Activated CD4-positive, alpha-beta T cell treated with anti-CD3 and anti-CD28 coated beads, Interleukin-2, amount 50 U/mL, for 24 hours (primary cell): ENCODE measurements at places on chromosomes 16 and 17.
A peak's percentile ranks its signal among the peaks of the same experiment; 100 is the strongest.

- no peak for DNase-seq
Observed at GRCh38 chr16:64910356-64910755, 211.5 kb downstream of the CDH11 start.

GRCh38 chr16:67549240-67549639, 13.1 kb upstream of the CTCF start:
- no peak for DNase-seq

DNA sequence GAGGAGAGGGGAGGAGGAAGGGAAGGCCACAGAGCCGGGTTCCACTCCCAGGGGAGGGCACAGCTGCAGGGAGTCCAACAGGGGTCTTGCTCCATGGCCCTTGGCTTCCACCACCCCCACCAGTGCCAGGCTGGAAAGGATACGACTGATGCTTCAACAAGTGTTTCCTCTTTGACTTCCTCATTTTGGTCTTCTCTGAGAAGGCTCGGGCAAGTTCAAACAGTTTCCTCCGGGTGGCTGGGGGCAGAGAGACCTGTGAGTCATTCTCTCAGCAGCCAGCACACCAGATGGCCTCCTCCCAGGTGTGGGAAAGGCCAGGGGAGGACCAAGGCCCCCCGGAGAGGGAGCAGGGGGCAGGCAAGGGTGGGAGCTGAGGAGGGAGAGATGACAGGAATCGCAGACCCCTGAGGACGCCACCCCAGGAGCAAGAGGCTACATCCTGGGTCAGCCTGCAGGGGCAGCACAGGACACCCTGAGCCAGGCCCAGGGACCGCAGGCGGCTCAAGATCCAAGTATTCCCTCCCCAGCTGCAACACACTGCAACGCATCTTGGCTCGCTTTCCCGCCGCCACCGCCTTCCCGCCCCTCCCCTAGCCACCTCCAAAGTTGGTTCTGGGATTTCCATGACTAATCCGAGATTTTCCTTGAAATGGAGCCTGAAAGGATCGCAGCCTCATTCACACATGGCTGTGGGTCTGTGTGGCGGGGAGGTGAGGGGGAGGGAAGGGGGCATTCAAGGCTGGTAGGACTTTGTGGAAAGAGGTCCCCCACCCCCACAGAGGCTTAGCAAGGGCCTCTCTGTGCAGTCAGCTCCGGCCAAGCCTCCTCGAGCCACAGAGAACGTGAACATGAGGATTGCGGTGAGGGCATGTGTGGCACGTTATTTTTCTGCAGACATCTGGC, 18.4 kb upstream of the MRPS23 start:
- no peak for DNase-seq

DNA sequence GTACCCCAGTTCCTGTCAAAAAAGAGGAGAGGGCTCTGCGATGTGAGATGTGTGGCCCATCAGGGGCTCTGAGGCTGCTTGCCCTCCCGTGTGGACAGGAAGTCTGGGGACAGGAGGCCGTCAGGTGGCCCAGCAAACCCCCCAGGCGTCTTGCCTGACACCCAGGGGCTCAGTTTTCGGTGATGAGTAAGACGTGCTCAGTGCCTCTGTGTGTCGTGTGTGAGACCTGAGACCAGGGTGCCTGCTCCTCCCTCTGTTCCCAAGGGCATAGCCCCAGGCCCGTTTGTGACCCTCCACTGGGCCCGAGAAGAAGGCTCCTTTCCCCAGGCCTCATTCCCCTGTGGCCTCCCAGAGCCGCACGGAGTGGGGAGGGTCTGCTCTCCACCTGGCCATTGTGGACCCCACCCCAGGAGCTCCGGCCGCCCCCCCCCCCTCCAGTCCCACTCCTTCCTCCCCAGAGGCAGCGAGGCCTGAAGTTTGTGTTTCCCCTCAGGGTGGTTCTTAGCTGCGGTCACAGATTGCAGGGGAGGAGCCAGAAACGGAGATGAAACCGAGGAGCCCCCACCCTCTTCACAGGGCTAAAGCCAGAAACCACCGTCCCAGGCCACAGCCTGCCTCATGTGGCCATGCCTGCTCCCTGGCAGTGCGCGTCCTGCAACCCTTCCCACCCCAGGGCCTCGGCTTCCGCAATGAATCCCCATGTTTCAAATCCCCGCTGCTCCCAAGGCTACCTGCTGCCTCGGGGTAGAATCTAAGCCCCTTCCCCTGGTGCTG, 4.9 kb upstream of the ACTG1 start:
- no peak for DNase-seq

GRCh38 chr16:88938777-88939244, 38.2 kb downstream of the CBFA2T3 start:
- DNase-seq, result no peak

- DNase-seq, result no peak
Observed at GRCh38 chr17:77314601-77315000, 173.8 kb downstream of the SEC14L1 start.

- DNase-seq, result no peak
Observed at GRCh38 chr17:29445844-29446243, 55.7 kb downstream of the TAOK1 start.

DNA sequence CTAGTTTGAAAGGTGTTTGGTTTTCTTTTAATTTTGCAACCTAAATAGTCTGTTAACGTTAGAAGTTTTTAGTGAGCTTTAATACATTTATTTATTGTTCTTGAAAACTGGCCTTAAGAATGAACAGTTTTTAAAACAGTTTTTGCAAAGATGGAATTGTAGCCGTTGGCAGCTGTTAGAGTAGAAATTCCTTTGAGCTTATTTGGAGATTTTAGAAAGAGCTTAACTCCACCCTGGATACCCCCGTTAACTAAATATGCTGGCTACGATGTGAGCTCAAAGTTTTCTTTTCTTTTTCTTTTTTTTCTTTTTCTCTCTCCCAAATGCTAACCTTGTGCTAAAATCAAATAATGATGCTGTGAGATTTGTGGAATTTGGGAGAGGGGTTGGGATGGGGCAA, 75.2 kb downstream of the COX10 start:
- no peak for DNase-seq

DNA sequence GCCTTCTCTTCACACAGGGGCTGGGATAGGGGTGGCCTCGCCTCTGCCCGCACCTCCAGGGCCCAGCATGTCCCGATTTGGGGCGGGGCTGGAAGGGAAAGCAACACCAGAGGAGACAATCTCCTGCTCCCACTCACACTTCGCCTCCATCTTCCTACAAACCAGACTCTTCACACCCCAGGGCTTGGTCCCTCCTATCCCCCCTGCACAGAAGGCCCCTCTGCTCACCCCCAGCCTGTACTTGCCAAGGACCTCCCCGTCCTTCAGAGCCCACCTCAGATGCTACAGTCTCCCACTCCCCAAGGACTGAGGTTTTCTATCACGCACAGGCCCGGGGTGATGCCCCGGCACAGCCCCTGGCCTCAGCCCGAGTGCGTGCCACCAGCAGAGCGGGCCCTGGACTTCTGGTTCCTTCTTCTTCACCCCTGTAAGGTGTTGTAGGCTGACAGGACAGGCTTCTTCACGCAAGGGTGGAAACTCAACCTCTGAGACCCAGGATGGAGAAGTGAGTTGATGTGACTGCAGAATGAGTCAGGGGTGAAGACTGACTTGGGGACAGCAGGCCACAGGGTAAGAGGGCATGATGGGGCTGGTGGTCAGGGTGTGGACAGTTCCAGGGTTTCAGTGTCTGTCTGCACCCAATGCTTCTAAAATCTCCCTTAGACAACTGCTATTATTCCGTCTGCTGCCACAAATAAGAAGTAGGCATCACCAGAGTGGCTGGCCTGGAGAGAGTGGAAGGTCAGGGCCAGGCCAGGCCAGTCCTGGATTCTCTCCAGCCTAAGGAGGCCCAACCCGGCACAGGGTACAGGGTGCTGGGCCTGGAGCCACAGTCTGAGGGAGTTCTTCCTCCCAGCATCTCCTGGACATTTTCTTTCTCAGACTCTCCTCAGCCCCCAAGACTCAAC, 2.5 kb downstream of the ITGAE start:
- DNase-seq, result no peak

GRCh38 chr16:3881499-3881990, 1.0 kb upstream of the CREBBP start:
- no peak for DNase-seq

- DNase-seq, result no peak
Observed at GRCh38 chr16:54107583-54108202, 178.9 kb downstream of the IRX3 start.

DNA sequence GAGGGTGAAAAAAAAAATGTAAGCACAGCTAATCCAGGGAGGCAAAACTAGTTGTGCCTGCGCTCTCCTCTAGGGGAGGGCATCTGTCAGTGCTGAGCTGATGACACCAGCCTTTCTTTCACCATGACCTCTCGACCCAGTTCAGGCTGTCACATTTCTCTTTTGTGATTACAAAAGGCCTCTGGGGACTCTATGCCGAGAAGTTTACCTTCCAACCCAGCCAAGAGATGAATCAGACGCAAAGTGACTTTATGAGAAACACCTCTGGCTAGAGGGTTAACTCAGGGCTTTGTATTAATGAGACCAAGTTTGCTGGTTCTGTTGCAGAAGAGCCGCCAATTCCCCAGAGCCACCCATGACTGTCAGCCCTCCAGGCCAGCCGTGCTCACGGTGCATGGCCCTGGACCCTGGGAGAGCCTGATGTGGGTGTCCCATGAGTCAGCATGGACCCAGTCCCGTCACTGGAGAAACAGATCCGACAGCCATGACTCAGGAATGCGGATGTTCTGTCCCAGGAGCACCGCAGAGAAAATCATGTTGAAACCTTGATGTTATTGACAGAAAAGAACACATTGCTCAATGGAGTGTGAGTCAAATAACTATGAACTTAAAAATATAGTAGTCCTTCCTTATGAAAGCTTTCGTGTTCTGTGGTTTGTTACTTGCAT, 437.2 kb downstream of the HS3ST3B1 start:
- no peak for DNase-seq

DNA sequence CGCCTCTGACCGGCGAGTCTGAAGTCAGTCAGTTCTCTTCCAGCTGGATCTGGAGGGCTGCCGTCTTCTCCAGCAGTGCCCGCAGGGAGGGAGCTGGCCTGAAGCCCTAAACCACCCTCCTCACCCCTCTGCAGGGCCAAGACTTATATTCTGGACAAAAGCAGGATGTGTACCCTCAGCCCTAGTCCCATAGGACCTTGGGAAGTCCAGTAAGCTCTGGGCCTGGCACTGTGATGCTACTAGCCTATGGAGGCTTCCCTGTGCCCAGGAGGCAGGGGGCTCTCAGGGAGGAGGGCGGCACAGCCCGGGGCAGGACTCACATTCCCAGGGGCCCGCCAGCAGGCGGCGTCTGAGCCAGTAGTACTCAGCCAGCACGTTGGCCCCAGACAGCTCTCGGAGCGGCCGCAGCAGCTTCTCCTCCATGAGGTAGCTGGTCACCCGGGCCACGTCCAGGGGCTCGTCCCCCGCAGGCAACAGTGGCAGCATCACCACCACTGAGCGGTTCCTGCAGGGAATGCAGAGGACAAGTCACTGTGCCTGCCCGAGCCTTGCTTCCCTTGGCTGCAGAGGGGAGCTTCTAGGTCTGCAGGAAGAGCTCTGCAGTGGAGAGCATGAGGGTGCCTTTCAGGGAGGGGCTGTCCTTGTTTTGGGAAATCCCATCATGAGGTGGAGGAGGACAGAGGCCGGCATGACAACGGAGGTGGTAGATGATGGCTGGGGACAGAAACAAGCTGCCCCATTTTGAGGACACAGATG, 41.7 kb downstream of the RMI2 start:
- no peak for DNase-seq

- peak; percentile 87 for DNase-seq
Observed at GRCh38 chr16:47037746-47038458, 64.4 kb upstream of the DNAJA2 start.

GRCh38 chr16:12228602-12229499, 252.3 kb downstream of the SNX29 start:
- no peak for DNase-seq

GRCh38 chr17:29143894-29144293, 36.3 kb downstream of the MYO18A start:
- DNase-seq, result no peak

DNA sequence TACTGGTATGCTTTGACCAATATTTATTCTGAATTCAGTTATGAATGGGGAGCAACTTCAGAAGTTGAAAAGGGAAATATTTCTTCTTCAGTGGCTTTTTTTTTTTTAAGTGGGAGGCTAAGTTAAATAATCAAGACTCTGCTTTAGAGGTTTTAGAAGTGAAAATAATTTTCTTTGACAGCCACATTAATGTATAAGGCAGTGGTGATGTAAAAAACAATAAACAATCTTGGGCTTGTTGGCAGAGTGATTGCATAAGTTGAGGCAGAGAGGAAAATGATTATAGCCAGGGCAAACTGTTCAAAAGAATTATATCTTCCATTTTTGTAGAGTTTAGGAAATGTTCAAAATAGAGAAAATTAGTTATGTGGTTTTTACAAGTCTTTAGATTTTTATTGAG, 5.4 kb upstream of the KRT12 start:
- DNase-seq, result no peak

GRCh38 chr16:84617041-84617790, 662 bp downstream of the COTL1 start:
- no peak for DNase-seq

DNA sequence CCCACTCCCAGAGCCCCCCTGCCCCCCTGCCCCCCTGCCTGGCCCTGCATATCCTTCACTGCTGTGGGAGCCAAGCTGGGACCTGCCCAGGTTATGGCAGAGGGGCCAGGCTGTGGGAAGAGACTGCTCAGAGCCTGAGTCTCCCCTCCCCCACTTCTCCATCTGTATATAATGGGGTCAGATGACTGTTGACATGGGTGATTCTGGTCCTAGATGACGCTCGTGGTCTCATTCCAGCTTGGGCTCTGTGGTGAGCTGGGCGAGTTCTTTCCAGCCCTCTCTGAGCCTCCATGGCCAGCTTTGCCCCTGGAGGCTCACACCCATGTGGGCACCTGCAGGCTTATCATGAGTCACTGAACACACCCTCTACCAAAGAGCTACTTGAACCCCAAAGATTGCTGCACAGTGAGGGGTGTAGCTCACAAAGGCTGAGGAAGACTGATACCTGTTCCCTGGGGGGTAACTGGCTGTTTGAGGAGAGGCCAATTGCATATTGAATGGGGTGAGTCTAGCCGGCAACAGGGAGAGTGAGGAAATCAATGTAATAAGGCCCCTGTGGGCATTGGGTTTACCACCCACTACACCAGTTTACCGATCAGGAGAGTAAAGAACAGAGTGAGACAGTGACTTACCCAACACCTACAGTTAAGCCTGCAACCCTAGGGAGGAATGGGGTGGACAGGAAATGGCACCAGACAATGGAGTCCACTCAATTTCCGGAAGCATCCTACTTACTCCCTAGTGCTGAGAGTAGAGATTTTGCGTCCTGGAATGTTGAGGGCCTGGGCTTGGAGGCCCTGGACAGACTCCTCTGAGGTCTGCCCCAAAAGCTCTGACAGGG, 4.2 kb upstream of the SREBF1 start:
- DNase-seq, result no peak

- DNase-seq, result no peak
Observed at GRCh38 chr17:72901083-72901482, 191.4 kb downstream of the SLC39A11 start.

GRCh38 chr17:43402567-43402966, 3.8 kb downstream of the ARL4D start:
- DNase-seq, result no peak

DNA sequence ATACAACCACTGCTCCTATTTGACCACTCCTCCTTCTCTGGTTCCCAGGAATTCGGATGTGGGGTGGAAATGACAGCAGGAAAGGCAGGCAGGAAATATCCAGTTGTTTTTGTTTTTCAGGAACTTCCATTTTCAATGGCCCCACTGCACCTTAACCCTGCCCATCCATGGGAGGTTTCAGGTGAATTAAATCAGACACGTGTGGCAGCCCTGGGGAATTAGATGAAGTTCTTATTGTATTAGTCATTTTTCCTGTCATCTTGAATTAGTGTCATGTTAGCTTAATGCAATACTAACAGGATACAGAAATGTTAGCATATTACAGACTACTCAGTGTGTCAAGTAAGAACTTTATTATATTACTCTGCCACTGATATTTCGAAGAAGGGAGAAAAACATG, 146.4 kb downstream of the CHD9NB start:
- DNase-seq, result no peak
